ENCODE measurements at places on chromosomes 6 and 20. TPM values are rescaled to one million over a fixed set of nuclear protein-coding genes. Genes with fewer than 3 reads are reported as not detected.

DNA sequence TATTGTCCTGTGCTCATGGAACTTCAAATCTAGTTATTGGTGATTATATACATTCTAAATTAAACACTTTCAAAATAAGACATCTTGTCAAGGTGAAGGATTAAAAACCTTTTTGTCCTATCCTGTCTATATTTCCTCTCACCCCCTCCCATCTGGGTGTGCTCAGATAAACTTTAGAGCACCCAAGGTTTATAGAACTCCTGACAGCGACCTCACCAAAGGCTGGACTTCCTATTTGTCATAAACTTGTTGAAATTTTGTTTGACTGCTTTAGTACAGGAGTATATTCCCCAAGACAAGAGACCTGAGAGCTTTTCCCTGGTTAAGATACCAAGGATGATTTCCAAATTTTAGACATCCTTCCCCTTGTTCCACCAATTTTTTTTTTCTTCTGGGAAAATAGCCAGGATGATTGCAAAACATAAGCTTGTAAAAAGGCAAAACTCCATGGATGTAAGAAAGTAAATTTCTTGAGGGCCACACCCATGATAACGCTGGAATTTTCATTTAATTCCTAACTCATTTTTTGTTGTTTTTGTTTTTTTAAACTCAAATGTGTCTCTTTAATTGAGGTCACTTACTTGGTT, 33.0 kb downstream of the CARMIL1 start:
- DNase-seq = no peak

GRCh38 chr6:155340464-155341129, 26.3 kb upstream of the TFB1M start:
- DNase-seq = no peak

- DNase-seq = no peak
Observed at GRCh38 chr6:139648430-139649000, 274.1 kb upstream of the CITED2 start.

- DNase-seq = no peak
Observed at GRCh38 chr20:62288535-62289105, 14.2 kb upstream of the ADRM1 start.

DNA sequence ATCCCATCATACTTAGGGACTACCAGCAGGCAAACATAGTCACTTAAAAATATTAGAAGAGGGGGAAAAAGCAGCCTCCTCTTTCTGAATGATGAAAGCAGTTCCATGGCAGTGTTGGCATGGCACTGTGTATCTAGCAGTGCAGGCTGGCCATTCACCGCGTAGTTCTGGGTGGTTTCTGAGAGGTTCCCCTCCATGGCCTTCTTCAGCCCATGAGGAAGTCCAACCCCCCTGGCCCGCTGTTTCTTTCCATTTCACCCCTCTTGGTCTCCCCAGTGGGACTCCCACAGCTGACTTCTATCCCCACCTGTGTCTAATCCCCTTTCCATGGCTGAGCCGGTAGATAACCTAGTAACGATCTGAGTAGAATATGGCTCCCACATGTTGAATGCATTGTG, 17.0 kb downstream of the PPARD start:
- DNase-seq = no peak

GRCh38 chr20:54078296-54078984, 8.0 kb upstream of the BCAS1 start:
- no peak for DNase-seq

DNA sequence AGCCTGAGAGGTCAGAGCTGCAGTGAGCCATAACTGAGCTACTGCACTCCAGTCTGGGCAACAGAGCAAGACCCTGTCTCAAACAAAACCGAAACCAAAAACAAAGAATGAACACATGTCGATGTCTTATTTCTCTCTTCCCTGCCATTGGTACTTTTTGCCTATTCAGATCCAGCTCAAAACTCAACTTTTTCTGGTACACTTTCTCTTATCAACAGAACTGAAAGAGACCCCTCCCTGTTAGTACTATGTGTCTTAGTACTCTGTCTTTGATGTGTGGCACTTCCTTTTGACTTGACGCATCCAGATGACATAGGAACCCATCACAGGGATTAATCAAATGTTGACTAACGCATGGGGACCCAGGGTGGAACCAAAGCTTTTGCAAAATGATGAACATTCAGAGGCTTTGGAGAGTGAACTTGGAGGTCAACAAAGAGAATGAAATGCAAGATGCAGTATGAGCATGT, 44.8 kb downstream of the AKAP12 start:
- DNase-seq = no peak

DNA sequence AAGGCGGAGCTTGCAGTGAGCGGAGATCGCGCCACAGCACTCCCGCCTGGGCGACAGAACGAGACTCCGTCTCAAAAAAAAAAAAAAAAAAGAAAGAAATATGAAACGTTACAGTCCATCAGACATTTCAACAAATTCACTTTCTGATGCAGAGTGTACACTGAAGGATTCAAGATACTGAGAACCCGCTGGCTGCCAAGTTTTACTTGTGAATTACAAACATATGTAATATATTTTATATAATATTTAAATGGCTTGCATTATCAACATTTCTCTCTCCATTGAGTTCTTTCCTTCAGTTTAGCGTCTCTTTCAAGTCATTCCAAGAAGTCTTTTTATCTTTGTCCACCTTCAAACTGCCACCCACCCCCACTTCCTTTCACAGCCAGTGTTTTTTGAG, 240.9 kb upstream of the RNF217 start:
- no peak for DNase-seq

LRRC73 gene
- 0.37 TPM for total RNA-seq

MOG gene
- not detected for total RNA-seq

ATP6V1G2 gene
- total RNA-seq = 2.0 TPM

HLA-DOA gene
- total RNA-seq = 5.1 TPM

AVP gene
- not detected for total RNA-seq

All from T-helper 17 cell (primary cell).